Activated naive CD8-positive, alpha-beta T cell treated with anti-CD3 and anti-CD28 coated beads, Interleukin-2, amount 50 U/mL, for 24 hours (primary cell): ENCODE measurements at places on chromosomes 1 and 21.

DNA sequence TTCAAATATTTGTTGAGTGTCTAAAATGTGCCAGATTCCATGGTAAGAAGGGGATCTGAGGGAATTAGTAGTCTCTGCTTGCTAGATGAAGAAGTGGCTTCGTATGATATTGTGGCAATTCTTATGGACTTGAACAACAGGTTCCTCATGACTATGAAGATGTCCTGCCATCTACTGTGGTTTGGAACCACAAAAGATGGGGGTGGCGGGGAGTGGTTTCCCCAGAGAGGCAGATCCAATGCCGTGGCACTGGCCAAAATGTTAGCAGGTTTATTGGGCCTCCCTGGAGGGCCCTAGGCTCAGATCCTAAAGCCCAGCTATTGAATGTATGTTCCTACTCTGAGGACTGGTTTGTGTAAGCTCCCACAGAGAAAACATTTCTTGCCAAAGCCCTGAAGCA, 120.8 kb downstream of the RGS2 start:
- DNase-seq, result no peak

GRCh38 chr1:8213136-8213535, 104.8 kb upstream of the SLC45A1 start:
- no peak for DNase-seq

DNA sequence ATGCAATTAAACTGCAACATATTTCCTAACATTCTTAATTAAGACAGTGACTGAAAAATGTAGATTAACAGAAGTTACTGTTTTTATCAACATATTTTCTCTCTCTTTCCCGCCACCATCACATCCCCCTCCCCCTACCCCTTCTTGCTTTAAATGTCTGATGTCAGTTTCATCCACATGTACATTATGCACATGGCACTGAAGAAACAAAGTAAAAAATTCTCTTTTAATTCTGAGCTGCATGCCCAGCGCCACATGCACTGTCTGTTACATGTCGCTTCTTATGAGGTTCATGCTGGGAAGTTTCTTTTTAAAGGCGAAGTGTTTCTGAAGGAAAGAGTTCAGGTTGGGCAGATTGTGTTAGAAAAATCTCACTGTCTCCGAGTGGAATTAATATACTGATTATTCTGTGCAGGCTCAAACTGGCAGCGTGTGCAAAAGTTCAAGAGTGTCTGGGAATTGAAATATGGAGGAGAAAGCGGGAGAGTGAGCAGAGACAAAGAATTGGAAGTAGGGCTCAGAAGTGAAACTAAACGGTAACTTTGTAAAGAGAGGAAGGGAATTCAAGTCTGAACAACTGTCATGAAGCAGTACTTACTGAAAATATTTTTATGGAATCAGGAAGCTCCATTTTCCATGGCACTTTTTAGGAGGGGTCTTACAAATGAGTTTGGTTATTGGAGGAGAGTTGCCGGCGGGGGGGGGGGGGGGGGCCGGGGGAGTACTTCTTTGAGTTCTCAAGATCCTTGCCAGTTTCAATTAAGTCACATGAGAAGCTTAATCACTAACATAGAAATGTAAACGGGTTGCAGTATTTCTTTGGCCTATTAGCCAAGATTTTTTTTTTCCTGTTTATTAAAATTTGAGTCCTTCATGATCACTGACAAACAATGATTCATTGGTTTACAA, 217.6 kb downstream of the SDCCAG8 start:
- DNase-seq, result no peak

DNA sequence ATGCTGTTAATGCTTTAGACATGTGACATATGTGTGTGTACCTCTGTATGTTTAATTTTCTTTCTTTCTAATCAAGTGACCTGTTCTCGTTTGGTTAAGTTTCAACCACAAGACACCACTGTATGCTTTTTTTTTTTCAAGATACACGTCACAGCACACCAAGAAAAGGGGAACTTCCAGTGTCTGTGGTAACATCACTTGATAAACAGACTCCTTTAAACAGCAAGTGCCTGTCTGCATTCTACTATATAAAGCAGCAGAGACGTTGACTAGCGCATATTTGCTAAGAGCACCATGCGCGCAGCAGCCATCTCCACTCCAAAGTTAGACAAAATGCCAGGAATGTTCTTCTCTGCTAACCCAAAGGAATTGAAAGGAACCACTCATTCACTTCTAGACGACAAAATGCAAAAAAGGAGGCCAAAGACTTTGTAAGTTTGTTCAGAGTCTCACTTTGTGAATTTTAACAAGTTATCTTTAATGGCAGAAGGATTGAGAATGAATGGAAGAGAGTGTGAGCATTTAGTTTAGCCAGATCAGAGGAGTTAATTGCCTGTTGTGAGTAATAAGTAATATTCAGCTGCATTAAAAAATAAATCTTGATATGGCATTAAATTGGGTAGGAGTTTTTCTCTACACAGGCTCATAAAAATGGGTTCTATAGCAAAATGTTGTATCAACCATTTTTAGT, at the start of gene RGS1:
Gene RGS1 (plus strand): TSS at position 275 of the 691 bp plus-strand sequence. CDS start 20 bp downstream, at position 295.
- peak; percentile 30 for DNase-seq

GRCh38 chr1:167579986-167580385, 26.4 kb upstream of the CREG1 start:
- DNase-seq, result no peak

- no peak for DNase-seq
These were observed 27.8 kb upstream of the CCSAP start for GRCh38 chr1:229370601-229371021.

- DNase-seq, result no peak
These were observed 47.1 kb upstream of the OLIG2 start for GRCh38 chr21:32978331-32979270.

DNA sequence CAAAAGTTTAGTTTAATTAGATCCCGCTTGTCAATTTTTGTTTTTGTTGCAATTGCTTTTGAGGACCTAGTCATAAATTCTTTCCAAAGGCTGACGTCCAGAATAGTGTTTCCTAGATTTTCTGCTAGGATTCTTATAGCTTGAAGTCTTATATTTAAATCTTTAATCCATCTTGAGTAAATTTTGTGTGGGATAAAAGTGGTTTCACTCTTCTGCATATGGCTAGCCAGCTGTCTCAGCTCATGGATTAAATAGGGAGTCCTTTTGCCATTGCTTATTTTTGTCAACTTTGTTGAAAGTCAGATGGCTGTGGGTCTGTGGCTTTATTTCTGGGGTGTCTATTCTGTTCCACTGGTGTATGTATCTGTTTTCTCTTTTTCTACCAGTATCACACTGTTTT, 801.3 kb upstream of the ADGRL4 start:
- no peak for DNase-seq

DNA sequence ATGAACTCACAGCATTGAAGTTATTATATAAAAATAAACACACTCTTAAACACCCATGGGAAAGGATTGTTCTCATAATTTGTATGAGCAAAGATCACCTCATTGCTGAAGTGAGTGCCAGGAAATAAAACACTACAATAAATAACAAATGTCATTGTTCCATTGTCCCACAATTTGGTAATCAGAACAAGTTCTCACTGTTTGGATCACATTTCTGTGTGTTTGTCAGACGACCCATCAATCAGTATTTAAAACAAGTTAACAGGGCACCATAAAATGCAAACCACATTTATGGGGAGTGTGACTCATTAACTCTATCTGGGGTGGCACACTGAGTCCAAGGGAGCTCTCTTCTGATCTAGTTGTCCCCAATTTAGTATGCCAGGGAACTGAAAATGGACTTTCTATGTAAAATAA, 124.5 kb downstream of the PTPRC start:
- DNase-seq, result no peak

DNA sequence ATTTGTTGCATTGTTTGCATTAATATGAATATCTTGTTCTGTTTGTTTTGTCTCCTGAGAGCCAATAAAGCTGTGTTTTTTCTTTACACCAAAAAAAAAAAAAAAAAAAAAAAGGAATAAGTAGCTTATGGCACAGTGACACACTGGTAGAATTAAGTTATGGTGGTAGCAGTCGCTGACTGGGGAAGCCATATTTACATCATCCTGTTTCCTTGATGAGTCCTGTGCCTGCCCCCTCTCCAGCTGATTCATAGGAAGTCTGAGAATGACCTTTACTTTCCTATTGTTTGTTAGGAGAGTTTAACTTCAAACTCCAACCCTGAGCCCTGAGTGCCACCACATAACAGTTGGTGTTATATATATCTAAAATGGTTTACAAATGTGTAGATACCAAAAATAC, 62.2 kb downstream of the OBSCN start:
- no peak for DNase-seq

GRCh38 chr21:43353282-43354025, 73.5 kb downstream of the SIK1 start:
- no peak for DNase-seq

GRCh38 chr1:201877877-201878401, 10.8 kb upstream of the SHISA4 start:
- DNase-seq, result no peak

- no peak for DNase-seq
These were observed 4.7 kb upstream of the C1orf174 start for GRCh38 chr1:3904843-3905185.

DNA sequence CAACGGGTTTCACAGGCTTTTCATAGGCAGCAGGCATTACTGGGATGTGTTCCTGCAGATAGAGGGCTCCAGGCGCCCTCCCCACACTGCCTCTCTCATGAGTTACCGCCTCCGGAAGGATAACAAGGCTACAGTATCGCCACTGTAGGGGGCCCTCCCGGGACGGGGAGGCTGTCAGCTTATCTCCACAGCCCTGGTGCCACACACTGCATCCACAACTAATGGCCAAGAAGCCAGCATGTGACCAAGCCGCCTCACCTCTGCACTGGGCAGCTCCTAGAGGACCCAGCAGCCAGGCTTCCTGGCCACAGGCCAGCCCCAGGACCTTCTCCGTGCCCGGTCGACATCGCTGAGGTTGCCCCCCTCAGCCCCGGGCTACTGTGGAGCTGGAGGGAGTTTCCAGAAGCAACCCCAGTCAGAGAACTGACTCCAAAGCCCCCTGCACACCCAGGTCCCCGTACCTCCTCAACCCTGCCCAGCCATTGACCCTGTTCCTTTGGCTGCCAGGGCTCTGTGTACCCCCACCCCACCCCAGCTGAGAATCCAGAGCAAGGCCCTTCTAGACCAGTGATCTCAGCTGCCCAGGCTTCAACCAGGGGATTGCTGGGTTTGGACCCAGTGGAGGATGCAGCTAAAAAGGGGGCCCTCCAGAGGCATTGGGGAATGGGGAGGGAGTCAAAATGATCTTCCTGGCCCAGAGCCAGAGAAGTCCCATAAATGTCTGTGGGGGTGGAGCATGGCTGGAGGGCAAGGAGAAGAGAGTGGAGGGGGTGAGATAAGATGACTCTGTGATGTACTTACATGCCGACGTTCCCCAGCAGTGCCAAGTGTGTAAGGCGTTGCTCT, 45.0 kb downstream of the NEK2 start:
- no peak for DNase-seq

GRCh38 chr1:88221411-88221810, 462.7 kb upstream of the PKN2 start:
- no peak for DNase-seq

- peak; percentile 55 for DNase-seq
These were observed 5.8 kb upstream of the FAM167B start for GRCh38 chr1:32241001-32241763.

GRCh38 chr21:15804247-15805005, 74.6 kb downstream of the USP25 start:
- DNase-seq, result no peak

DNA sequence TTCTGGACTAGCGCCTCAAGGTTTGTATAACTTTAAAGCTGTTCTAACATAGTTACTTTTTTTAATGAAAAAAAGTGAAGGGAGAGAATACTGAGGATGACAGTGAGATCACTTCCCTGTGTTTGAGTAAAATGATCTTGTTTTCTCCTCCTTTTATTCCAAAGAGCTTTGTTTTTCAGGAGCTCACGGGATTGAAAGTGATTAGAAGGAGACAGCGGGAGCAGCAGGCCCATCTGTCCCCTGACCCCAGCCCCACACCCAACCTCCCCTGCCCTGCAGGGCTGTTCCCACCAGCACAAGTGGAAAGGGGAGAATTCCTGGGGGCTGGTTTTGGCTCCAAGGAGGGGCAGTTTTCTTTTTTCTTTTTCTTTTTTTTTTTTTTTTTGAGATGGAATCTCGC, 2.1 kb upstream of the DNMT3L start:
- DNase-seq, result no peak

- no peak for DNase-seq
These were observed 5.9 kb upstream of the MTFR1L start for GRCh38 chr1:25813734-25814471.

GRCh38 chr1:160836561-160836960, 26.1 kb downstream of the CD244 start:
- no peak for DNase-seq

GRCh38 chr1:192739476-192740184, 69.2 kb upstream of the RGS2 start:
- no peak for DNase-seq

DNA sequence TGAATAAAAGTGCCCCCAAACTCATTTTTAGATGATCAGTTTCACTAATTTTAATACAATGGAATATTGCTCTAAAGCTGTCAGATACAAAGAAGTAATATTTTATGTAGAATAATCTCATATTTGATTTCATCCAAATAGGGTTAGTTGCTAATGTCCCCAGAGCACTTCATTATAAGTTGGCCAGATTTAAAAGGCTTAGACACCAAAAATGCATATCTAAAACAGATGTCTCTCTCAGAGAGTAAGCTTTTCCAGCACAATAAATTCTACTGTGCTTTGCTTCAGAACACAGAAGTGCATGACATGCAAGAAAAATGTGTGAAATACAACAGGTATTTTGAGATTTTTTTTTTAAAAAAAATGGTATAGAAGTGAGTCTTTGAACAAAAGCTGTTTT, 194.2 kb downstream of the LRRIQ3 start:
- no peak for DNase-seq

- DNase-seq, result no peak
These were observed 31.6 kb upstream of the ARHGEF10L start for GRCh38 chr1:17507915-17508314.

- no peak for DNase-seq
These were observed 46.8 kb upstream of the PPM1J start for GRCh38 chr1:112761714-112762480.

GRCh38 chr1:60108196-60108595, 34.6 kb upstream of the C1orf87 start:
- no peak for DNase-seq

- no peak for DNase-seq
These were observed 21.9 kb downstream of the GPR52 start for GRCh38 chr1:174469687-174470086.

- DNase-seq, result no peak
These were observed 91.4 kb downstream of the OLFM3 start for GRCh38 chr1:101905283-101905835.

DNA sequence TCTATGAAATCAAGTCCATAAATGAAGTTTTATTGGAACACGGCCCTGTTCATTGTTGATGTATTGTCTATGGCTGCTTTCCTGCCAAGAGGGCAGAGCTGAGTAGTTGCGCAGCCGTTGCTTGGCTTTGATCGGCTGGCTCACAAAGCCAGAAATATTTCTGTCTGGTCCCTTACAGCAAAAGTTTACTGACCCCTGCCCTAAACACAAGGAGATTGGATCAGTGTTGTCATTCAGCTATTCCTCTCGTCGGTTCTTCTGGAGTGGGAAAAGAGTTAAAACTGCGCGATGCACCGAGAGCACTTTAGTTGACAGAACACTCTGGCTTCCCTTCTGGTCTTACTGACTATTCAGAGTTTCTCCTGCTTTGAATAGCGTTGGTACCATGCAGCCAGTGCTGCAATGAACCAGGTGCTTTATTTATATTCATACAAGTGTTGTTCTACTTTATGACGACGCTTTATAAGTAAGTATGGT, 868 bp downstream of the ZBTB40 start:
- no peak for DNase-seq

GRCh38 chr1:9238134-9238533, 3.6 kb downstream of the H6PD start:
- DNase-seq, result no peak
